T1000 (cell line): ENCODE measurements at places on chromosomes 3 and 15.

DNA sequence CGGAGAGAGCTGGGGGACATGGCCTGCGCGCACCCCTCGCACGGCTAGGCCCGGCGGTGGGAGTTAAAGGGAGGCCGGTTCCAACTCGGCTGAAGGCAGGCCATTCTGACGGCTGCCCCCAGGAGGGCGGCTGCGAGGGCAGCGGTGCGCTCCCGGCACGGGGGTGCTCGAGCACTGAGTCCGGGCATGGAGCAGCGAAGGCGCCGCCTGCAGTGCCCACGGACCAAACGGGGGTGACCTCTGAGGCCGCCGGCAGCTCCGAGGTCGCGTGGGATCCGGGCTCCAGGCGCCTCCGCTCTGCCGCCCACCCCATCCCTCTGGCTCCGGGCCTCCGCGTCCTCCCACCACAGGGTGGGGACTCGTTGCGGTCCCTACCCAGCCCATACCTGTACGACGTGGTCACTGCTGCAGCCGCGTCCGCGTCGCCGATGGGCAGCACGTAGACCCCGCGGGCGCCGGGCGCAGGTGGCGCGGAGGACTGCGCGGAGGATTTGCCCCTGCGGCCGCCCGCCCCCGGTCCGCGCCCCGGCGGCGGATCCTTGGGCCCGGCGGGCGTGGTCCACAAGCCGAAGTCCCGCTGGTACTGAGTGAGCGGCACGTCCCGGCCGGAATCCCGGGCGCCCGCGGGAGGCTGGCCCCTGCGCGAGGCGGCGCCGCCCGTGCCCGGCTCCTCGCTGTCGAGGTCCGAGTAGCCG lies 469 bp downstream of the MAP6D1 start:
- no peak for DNase-seq

- DNase-seq: no peak
Observed at GRCh38 chr3:106920609-106921008, 456.6 kb upstream of the CCDC54 start.

GRCh38 chr3:153961494-153961893 lies 159.7 kb upstream of the ARHGEF26 start:
- DNase-seq: no peak

DNA sequence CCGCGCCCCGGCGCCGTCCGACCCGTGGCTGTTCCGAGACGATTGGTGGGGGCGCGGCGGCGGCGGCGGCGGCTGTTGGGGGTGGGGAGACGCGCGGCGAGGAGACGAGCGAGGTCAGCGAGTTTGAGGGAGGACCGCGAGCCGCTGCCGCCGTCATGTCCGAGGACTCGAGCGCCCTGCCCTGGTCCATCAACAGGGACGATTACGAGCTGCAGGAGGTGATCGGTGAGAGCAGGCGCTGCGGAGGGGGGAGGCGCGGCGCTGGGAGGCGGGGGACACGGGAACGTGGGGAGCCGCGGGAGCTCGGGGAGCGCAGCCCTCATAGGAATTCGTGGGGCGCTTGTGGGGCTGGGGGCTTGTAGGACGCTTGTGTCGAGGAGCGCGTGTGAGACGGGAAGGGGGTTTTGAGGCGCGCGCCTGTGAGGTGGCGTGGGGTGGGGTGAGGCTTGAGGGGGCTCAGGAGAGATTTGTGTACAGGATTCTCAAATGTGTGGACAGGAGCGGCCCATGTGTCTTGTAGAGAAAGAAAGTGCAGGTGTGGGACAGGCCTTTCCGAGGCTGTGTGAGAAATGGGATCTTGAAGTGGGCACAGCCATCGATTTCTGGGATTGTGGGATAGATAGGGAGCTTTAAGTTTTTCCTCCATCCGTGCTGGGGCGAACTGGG lies 518 bp downstream of the OXSR1 start:
- no peak for DNase-seq

DNA sequence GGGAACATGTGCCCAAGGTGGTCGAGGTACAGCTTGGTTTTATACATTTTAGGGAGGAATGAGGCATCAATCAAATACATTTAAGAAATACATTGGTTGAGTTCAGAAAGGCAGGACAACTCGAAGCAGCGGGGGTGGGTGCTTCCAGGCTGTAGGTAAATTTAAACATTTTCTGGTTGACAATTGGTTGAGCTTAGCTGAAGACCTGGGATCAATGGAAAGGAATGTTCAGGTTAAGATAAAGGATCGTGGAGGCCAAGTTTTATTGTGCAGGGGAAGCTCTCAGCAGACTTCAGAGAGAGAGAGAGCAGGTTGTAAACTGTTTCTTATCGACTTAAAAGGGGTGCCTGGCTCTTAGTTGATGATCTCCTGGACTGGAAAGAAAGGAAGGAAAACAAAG lies 11.3 kb downstream of the CPN2 start:
- no peak for DNase-seq

DNA sequence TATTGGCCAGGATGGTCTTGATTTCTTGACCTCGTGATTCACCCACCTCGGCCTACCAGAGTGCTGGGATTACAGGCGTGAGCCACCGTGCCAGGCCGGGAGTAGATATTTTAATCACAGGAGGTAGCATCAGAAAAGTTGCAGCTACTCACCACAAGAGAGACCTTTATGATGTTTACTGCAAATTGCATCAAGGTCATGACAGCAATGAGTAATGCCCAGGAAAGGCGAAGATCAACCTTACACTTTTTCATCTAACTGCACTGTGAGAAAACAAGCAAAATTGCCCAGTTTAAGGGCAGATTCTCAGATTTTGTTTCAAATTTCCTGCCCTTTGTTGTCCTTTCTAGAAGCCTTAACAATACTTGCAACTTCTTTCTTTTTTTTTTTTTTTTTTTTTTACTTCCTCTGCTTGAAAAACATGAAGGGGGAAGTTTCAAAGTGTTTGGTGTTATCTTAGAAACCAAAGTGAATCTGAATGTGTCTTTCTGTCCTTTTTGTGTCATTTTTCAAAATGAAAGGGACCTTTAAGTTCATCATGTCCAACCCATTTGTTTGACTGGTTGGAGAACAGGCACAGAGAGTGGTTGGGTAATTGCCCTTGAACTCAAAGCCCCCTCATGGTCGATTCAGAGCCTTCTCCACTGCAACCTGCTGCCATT lies 25.0 kb downstream of the TGFBR2 start:
- DNase-seq: no peak

GRCh38 chr3:114741066-114741465 lies 406.0 kb downstream of the ZBTB20 start:
- no peak for DNase-seq

DNA sequence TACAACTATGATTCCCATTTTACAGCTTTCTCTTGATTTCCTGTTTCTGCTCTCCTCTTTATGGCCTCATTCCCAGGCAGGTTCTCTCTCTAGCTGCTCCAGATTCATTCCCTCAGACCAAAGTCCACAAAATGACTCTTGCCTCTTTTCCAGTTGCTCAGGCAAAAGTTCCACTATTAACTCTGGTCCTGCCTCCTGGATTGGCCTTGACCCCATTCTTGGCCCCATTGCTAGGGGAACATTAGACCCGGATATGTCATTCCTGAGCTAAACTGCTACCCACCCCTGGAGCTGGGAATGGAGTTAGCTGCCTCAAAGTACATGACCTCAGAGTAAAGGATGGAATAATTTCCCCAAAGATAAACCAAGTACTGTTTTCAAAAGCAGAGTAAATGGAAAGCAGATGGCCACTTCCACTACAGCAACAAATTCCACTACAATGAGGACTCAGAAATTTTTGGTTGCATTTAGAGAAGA lies 73.0 kb upstream of the GAP43 start:
- no peak for DNase-seq

DNA sequence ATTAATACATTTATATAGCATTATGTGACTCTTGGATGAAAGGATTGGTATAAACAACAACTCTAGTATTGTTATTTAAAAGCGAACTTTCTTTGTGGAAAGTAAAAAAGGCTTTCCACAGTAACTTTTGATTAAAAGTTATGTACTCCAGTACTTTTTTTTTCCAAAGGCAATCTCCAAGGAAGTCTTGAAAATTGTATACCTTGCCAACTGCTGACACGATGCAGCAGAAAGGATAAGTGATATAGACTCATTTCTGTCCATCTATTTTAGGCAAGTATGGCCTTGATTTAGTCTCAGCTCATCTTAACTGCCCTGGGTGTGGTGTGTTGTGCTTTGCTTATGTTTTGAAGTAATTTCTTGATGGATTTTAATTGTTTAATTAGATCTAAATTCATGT lies 79.7 kb downstream of the OTOL1 start:
- DNase-seq: no peak

DNA sequence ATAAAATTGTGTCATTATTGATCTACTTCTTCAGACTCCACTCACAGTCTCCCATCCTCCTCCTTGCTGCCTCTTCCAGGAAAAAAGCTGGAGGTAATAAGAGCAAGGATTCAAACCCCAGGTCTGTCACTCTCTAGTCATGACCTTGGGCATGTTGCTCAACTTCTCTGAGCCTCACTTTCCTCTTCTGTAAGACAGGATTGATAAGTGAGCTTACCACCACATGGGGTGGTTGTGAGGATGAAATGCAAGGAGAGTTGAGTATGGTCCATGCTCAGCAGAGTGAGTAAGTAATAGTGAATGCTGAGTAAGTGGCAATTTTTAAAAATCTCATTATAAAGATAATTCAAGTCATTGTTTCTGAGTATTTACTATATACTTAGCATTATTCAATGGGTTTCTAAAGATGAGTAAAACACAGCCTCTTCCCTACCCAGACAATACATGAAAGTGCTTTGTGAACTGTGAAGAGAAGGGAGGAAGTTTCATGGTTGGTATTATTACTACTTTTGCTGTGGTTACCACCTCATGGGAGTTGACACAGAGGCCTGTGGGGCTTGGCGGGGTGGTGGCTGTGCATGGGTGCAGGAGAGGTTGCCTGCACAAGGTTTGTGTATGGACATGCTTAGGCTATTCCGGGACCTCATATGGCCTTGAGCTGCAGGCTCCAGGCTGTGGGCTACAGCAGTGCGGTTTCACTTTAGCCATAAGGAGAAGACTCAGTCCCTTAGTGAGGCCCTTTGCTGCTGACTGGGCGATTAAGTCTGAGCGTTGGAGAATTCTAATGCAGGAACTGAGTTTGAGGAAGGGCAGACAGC lies 30.0 kb downstream of the SLC6A11 start:
- no peak for DNase-seq

- no peak for DNase-seq
Observed at GRCh38 chr3:99545941-99546580, 92.3 kb upstream of the COL8A1 start.

- DNase-seq: no peak
Observed at GRCh38 chr3:69214241-69214640, 91.8 kb upstream of the LMOD3 start.

GRCh38 chr15:82647045-82647834 lies at the start of gene CPEB1:
Gene CPEB1, minus strand, starts transcription at chr15:82647363. Its CDS starts 18,904 bp downstream, at chr15:82628459.
- DNase-seq: peak; percentile 1

DNA sequence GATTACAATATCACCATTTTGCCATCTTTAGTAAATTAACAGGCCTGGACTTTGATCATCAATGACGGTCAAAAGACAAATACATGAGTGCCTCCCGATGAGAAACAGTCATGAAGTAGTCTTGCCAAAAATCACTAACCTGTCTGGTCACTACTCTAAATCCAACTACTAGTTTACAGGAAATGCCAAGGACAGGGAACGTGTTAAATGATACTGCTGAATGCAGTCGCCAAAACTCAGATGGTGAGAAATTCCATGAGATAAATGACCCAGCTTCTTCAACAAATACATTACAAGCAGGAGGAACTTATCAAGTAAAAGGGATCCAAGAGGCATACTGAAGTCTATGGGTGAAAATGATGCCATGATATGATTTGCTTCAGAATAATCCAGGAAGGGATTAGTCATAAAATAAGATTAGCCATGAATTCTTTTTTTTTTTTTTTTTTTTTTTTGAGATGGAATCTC lies 35.8 kb upstream of the ATP13A3 start:
- no peak for DNase-seq

DNA sequence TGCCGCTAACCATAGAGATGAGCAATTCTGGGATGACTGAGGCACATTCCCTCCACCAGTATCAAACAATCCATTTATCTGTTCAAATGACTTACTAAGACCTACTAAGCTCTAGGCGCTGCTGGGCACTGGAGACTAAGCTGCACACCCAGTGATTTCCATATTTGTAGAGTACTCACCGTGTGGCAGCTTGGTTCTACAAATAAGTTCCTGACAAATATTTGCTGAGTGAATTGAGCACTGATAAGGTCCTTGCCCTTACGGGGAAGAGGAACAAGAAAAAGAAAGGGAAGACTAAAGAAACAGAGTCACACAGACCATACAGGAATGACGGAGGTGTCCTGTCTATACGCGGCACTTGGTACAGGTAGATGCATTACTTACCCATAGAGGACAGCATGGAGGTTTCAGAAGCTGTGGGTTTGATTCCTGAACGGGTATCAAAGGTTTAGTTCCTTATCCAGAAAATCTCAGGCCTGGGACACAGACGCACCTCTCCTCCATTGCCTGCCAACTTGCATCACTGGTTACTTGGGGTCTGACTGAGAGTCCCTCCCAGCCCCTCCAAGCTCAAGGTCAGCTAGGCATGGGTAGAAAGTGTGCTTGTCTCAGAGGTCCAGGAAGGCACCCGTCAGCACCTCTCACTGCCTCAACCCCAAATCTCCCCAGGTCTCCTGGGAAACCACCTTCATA lies 298.6 kb upstream of the LYSMD4 start:
- DNase-seq: no peak

DNA sequence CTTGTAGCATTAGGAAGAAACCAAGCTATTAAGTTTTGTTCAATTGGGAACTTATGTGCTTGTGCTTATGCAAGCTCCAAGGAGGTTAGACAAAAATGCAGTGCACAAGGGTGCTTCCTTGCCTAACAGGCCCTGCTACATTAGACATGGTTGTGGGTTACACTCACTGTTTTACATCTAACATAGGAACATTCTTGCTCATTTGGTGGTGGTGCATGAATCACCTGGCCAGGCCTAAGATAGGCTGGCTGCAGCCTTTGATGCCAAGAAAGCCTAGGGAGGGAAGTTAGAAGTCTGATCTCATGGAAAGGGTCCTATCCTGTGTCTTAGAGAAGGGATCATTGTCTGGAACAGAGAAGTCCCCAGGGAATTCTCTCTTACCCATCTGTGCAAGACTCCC lies 43.5 kb downstream of the CA12 start:
- no peak for DNase-seq

DNA sequence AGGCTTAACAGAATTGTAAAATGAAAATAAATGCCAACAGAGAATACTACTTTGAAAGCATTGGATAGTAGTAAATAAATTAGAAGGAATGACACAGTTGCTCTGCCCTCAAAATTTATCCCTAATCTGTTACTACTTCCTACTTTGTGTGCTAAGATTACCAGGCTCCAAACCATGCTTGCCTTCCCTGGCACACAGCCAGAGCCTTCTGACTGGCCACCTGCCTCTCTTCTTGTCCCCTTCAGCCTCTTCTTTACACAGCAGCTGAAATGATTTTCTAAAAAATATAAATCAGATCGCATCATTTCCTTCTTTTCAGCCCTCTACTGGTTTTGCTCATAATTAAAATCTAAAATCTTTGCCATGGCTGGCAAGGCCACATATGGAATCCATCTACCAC lies 334.1 kb downstream of the FHIT start:
- no peak for DNase-seq

- no peak for DNase-seq
Observed at GRCh38 chr3:73592154-73593144, 32.3 kb downstream of the PDZRN3 start.

DNA sequence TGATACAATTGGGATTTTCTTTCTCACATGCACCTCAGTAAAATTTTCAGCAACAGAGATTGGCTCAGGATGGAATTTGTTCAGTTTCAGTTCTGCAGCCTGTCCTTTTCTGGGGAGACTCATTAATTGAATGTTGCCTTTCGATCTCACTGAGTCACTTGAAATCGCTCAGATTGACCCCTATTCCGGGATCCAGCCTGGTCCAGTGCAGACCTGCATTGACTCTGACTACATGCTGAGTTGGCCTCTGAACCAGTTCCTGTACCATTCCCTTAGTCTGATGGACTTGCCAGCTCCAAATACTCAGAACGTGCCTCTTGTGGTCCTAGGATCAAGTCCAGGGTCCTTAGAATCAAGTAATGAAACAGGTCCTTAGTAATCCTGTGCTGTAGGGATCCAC lies 9.4 kb downstream of the IGF1R start:
- no peak for DNase-seq
